GM19239 (cell line): ENCODE measurements at places on chromosomes 5 and 9.

- peak; percentile 12 for DNase-seq
These were observed 561.1 kb downstream of the RAB3C start for GRCh38 chr5:59143926-59144333.

- no peak for DNase-seq
These were observed 21.3 kb upstream of the GLRX start for GRCh38 chr5:95843733-95844223.

GRCh38 chr5:135916638-135917263, 21.1 kb upstream of the IL9 start:
- DNase-seq = no peak

DNA sequence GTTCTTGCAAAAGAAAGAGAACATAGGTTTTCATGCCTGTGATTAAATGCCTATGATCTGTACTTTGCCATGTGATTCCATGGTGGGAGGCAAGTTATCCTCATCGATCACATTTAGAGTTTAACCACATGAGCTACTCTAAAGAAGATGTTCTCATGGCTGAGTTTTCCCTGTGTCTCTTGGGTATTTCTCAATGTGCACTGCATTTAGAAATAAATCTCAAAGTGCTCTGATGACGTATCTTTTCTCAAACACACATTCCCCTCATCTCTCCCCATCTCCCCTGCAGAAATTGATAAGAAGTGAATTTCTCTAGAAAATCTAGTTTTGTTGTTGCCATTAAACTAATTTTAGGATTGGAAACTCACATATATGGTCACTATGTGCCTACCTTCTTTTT, 282.2 kb downstream of the SEMA5A start:
- DNase-seq = no peak

GRCh38 chr5:124153588-124153987, 592.9 kb downstream of the ZNF608 start:
- no peak for DNase-seq

DNA sequence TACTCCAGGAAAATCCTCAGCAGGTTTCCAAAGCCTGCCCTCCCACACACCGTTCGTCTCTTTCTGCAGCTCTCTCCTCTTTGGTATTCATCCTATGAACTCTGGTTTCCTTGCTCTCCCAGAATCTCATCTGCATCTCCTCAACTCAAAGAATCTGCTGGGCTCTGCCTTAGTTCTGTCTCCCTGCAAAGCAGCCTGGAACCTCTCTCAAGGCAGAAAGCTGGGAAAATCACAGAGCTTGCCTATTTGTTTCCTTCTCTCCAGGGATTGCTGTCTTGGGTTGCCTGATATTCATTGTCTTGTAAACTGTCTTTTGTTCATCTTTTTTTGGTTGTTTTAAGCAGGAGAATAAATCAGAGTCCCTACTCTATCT, 5.3 kb upstream of the ERAP2 start:
- no peak for DNase-seq

DNA sequence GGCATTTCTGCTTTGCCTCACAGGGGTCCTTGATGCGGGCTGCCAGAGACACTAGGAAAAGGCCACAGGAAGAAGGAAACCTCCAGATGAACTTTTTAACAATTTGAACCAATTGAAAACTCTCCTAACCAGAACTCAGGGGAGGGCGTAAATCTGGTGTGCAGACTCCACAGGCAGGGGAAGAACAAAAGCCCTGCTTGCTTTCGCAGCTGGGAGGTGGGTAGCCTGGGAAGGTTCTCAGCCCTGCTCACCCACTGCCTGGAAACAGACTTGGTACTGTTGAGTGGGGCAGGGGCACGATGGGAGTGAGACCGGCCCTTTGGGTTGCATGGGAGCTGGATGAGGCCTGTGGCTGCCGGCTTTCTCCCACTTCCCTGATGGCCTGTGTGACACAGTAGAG, 237.8 kb upstream of the TLE4 start:
- no peak for DNase-seq

GRCh38 chr5:136598802-136599404, 233.6 kb upstream of the TRPC7 start:
- no peak for DNase-seq

DNA sequence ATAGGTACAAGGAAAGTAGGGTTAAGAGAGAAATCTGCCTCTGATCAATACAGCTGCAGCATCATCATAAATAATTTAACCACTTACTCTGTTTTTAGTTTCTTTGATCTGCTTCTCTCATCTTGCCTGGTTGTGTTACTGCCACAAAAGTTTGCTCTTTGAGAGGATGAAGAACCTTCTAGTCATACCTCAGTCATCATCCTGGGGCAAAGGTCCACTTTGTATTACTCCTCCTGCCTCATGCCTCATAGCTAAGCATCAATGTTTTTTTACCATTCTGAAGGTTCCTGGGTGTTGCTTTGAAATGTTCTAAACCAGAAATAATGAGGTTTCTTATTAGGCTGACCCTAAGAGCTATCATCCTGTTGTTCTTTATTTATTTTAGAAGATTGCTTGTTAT, 17.1 kb upstream of the TRIM36 start:
- no peak for DNase-seq

- no peak for DNase-seq
These were observed 148.2 kb downstream of the GIN1 start for GRCh38 chr5:102971676-102972293.

GRCh38 chr5:174355208-174355612, 309.7 kb downstream of the NSG2 start:
- no peak for DNase-seq

GRCh38 chr5:95799191-95799835, 23.2 kb downstream of the GLRX start:
- DNase-seq = no peak

DNA sequence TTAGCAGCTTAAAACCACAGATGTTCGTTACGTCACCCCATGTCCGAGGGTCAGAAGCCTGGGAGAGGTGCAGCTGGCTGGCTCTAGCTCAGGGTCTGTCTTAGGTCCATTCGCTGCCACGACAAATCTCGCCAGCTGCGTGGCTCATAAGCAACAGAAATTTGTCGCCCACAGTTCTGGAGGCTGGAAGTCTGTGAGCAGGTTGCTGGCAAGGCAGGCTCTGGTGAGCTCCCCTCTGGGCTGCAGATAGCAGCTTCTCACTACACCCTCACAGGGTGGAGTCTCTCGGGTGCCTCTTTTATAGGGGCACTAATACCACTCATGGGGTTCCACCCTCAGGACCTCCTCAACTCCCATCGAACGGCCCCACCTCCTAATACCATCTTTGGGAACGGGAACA, 40.1 kb upstream of the FCN2 start:
- DNase-seq = no peak

DNA sequence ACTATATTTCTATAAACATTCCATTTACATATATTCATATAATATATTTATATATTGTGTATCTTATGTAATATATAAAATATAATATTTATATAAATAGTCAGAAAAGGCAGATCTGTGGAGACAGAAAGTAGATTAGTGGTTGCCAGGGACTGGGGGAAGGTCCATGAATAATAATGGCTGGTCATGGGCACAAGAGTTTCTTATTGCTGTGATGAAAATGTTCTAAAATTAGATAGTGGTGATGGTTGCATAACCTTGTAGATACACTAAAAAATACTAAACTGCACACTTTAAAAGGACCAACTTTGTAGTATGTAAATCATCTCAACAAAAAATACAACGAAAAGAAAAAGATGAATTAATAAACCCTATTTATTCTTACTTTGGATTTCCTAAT, 47.3 kb downstream of the NUP155 start:
- no peak for DNase-seq

DNA sequence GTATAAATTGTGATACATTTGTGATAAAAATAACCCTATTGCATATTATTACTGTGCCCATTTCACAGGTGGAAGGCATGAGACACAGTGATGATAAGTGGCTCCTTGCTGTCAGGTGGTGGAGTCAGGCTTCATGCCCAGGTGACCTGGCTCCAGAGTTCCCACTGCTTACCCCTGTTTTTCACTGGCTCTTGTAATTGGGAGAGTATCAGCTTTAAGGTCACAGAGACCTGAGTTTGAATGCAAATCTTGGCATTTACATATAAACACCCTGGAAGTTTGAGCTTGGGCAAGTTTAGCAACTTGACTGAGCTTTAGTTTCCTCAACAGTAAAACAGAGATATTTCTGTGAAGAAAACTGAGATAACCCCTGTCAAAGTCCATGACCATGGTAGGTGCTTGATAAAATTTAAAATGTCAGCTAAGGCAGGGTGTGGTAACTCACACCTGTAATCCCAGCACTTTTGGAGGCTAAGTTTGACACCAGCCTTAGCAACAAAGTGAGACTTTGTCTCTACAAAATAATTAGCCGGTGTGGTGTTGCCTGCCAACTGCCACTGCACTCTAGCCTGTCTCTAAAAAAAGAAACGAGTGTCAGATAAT, 29.2 kb downstream of the MAT2B start:
- no peak for DNase-seq

DNA sequence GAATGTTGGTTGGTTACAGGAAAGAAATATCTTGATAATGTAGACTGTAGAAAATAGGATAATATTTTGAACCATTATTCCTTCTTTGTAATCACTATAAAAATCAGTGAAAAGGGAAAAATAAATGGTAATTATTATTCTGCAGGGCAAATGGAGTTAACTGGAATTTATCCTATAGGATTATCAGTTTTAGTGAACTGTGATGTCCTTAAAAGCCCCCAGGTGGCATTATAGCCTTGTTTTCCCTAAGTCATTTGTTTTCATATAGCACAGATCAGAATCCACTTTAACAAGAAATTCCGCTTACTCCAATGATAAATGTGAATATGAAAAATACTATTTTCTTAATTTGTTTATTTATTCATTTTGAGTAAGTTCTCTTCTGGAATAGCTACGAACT, 26.2 kb upstream of the WDR41 start:
- DNase-seq = no peak

DNA sequence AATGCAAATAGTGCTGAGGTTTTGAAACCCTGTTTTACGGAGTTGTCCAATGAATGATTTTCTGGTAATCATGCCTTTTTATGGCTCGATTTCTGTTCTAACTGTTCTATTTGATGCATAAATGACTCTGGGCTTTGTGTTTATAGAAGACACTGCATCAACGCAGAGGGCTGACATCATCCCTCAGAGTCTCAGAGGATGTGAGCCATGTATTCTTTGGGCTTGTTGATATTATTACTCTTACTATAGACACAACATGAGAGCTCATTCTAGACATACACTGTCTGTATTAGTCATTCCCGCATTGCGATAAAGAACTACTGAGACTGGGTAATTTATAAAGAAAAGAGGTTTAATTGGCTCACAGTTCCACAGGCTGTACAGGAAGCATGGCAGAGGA, 31.6 kb downstream of the CDH6 start:
- no peak for DNase-seq

DNA sequence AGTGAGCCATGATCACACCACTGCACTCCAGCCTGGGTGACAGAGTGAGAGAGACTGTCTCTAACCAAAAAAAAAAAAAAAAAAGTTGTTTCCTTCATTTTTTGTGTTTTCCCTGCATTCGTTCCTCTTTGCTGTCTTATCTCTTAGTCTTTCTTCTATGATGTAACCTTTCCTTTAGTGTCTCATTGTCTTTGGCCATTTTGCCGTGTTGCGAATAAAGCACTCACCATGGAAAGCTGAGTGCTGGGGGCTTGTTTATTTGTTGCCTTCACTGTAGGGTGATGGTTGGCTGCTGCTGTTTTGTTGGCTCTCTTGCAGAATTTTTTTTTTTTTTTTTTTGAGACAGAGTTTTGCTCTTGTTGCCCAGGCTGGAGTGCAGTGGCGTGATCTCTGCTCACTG, 7.7 kb downstream of the EHMT1 start:
- DNase-seq = no peak

DNA sequence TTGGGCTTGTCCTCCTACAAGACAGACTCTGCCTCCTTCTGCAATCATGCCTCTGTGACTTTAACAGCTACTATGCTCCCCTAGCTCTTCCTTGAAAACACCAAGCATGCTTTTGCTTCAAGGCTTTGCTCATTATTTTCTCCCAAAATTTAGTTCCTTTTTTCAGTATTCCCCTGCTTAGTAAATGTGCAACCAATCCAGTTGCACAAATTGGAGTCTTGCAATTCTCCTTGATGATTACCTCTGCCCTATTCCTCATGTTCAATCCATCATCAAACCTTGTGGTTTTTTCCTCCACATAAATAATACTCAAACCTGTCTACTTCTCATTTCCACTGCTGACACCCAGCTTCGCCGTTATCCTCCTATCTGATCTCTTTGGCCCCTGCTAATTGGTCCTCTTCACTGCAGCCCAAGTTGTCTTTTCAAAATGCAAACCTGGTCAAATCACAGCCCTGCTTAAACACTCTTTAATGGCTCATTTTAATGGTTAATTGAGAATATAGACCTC, 296.3 kb downstream of the CWC27 start:
- no peak for DNase-seq

- no peak for DNase-seq
These were observed 33.0 kb upstream of the ARHGAP26 start for GRCh38 chr5:142737179-142737578.

DNA sequence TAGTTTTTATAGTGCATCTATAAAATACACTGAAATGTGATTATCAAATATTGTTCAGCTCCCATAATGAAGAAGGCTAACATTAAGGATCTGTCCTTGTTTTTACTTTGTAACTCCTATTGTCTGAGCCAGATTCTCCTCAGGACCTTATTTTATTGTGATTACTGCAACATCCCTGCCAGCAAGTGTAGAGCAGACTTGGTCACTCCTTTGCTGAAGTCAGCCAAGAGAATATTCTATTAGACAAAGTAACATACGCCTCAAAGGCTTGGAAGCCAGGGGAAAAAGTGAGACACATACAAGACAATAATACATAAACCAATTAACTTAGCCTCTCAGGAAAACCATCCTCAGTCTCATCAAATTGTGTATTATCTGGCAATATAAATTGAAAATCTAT, 269.6 kb downstream of the ARL15 start:
- DNase-seq = no peak

DNA sequence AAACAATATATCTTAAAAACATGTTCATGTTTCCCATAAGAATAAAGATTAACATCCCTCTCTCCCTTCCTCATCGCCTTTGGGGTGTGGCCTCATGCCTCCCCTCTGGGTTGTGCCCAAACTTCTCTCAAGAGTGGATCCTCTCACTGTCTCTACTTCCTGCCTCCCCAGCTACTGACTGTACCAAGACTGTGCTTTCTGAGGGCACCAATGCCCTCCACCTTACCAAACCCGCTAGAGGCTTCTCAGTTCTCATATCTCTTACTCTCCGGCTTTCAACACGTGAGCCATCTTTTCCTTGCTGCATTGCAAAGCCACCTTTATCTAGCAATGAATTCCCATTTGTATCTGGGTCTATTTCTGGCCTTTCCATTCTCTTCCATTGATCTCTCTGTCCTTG, 34.4 kb upstream of the KCNIP1 start:
- no peak for DNase-seq

- DNase-seq = no peak
These were observed 90.8 kb downstream of the HACD4 start for GRCh38 chr9:20940447-20941173.

GRCh38 chr5:157610990-157611389, 35.4 kb upstream of the ADAM19 start:
- no peak for DNase-seq
